ENCODE measurements at places on chromosomes 2 and 18. TPM values are rescaled to one million over a fixed set of nuclear protein-coding genes. Genes with fewer than 3 reads are reported as not detected.

GRCh38 chr2:96485751-96486651 is 19.2 kb downstream of the NEURL3 start:
- peak overlapping the region; percentile 98 for H3K27ac ChIP-seq
- H3K4me3 ChIP-seq, result peak overlapping the region; percentile 93
- H3K27me3 ChIP-seq, result no peaks in the 10 kb centered on the region
- peaks cover 53% of the 10 kb centered on the region for H3K4me1 ChIP-seq

GRCh38 chr2:27728081-27728858 is 43.2 kb upstream of the MRPL33 start:
- H3K27ac ChIP-seq, result no peak overlapping the region
- H3K4me1 ChIP-seq, result peaks cover 15% of the 10 kb centered on the region
- no peaks in the 10 kb centered on the region for H3K36me3 ChIP-seq

GRCh38 chr2:137813176-137813575 is 151.1 kb upstream of the HNMT start:
- H3K27me3 ChIP-seq, result no peaks in the 10 kb centered on the region
- H3K4me3 ChIP-seq, result no peak overlapping the region
- no peak for DNase-seq

DNA sequence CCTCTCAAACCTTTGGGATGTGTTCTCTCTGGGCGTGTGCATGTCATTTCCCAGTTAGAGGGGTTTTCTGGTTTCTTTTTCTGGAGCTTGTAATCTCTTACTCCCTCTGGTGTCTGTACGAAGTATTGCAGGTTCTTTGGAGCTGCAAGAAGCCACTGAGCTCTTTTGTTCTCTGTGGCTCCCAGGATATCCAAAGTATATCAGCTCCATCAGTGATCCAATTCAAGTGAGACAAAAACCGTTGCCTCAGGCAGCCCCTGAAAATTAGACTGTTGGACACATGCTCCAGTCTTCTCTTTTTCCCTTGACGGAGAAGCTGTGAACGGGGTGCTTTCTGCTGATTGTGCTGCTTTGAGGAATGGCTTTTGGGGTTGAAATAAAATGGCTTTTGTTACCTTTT is 59.0 kb upstream of the LDLRAD4 start:
- H3K4me1 ChIP-seq, result peaks cover 3% of the 10 kb centered on the region
- DNase-seq, result peak; percentile 72
- peaks cover 41% of the 10 kb centered on the region for H3K36me3 ChIP-seq
- H3K4me3 ChIP-seq, result no peak overlapping the region
- peaks cover 13% of the 10 kb centered on the region for H3K27me3 ChIP-seq

- DNase-seq, result no peak
- no peaks in the 10 kb centered on the region for H3K36me3 ChIP-seq
- no peak overlapping the region for H3K27ac ChIP-seq
- no peaks in the 10 kb centered on the region for H3K27me3 ChIP-seq
- no peak overlapping the region for H3K4me3 ChIP-seq
Observed at GRCh38 chr2:96140941-96141623, 2.8 kb upstream of the ASTL start.

DNA sequence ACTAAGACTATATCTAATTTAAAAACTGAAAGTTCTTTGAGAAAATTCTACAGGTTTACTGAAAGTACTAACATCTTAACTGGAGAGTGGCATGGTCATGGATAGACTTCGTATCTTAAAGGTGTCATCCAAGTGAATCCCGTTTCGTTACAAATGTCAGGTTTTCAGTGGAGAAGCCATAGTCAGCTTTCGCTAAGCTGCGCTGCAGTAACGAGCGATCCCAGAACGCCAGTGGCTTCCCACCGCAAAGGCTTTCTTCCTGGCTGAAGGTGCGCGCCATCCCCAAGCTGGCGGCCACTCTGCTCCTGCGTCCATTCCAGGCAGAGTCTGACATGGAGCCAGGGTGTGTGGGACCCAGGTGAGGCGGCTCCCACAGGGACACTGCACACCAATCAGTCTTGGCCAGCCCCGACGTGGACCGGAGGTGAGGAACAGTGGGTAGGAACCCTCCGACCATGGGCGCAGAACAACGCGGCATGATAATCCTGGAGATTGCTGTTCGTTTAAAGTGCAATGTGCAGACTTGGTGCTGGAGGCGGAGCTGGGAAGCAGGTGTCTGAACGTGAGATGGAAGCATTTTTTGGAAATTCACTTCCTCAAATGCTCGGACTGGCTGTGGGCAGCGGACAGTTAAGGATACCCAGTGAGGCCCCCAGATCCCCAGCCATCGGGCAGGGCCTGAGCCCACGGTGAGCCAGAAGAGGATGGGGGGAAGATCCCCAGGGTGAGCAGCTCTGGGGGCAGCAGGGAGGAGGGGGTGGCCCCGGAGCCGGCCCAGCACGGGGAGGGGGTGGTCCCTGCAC is 27.8 kb upstream of the KCNG2 start:
- peaks cover 3% of the 10 kb centered on the region for H3K27me3 ChIP-seq
- H3K4me1 ChIP-seq, result peaks cover 3% of the 10 kb centered on the region
- no peak overlapping the region for H3K27ac ChIP-seq
- no peak for DNase-seq
- H3K4me3 ChIP-seq, result no peak overlapping the region

- H3K27ac ChIP-seq, result peak overlapping the region; percentile 92
- no peak for DNase-seq
- H3K36me3 ChIP-seq, result peaks cover 11% of the 10 kb centered on the region
- H3K4me1 ChIP-seq, result peaks cover 26% of the 10 kb centered on the region
Observed at GRCh38 chr2:233853883-233854240, 473 bp downstream of the HJURP start.

- no peak for DNase-seq
- no peak overlapping the region for H3K4me3 ChIP-seq
- H3K27me3 ChIP-seq, result peaks cover 42% of the 10 kb centered on the region
- H3K27ac ChIP-seq, result no peak overlapping the region
Observed at GRCh38 chr2:133885847-133886246, 317.6 kb upstream of the NCKAP5 start.

GRCh38 chr2:197657562-197657961 is 17.8 kb downstream of the RFTN2 start:
- DNase-seq, result no peak
- H3K4me1 ChIP-seq, result no peaks in the 10 kb centered on the region
- no peak overlapping the region for H3K27ac ChIP-seq
- H3K36me3 ChIP-seq, result no peaks in the 10 kb centered on the region
- peaks cover 7% of the 10 kb centered on the region for H3K27me3 ChIP-seq

DNA sequence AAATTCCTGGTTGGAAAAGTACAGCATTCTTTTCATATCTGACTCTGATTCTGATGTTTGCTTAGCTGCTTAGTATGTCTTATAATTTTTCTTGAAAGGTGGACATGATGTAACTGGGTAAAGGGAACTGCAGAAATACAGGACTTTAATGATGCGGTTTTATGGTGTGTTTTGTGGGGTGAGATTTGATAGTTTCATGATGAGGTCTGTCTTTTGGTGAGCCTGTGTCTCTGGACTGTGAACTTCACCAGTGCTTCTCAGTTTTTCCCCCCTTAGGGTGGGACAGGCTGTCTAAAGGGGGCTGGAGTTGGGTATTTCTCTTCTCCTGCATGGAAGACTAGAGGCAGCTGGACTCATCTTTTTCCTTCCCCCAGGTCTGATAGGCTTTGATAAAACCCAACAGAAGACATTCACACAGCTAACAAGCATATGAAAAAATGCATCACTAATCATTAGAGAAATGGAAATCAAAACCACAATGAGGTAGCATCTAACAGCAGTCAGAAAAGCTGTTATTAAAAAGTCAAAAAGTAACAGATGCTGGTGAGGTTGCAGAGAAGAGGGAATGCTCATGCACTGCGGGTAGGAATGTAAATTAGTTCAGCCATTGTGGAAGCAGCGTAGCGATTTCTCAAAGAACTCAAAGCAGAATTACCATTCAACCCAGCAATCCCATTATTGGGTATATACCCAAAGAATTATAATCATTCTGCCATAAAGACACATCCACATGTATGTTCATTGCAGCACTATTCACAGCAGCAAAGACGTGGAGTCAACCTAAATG is 77.6 kb downstream of the EPC2 start:
- H3K27ac ChIP-seq, result peak overlapping the region; percentile 22
- no peak overlapping the region for H3K4me3 ChIP-seq
- peaks cover 75% of the 10 kb centered on the region for H3K4me1 ChIP-seq
- DNase-seq, result no peak
- no peaks in the 10 kb centered on the region for H3K27me3 ChIP-seq
- H3K36me3 ChIP-seq, result peaks cover 11% of the 10 kb centered on the region

DNA sequence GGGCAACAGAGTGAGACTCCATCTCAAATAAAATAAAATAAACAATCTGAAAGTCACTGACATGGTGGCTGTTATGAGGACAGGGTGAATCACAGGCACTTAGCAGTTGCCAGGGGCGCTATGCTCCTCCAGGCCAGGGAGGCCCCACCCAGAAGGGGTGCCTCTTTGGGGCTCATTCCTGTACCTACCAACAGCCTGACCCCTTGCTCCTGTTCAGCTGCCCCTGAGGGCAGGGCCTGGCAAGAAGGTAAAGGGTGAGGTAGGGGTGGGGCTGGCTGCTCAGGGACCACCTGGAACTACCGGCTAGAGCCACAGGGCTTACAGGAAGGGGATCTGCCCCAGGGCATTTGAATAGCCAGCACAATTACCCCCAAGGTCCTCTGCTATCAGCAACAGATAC is 60.3 kb downstream of the INPP5D start:
- H3K4me1 ChIP-seq, result peaks cover 55% of the 10 kb centered on the region
- peaks cover 18% of the 10 kb centered on the region for H3K36me3 ChIP-seq

- H3K4me1 ChIP-seq, result peaks cover 29% of the 10 kb centered on the region
- H3K4me3 ChIP-seq, result peak overlapping the region; percentile 99
- H3K36me3 ChIP-seq, result peaks cover 4% of the 10 kb centered on the region
- H3K27me3 ChIP-seq, result peaks cover 3% of the 10 kb centered on the region
Observed at GRCh38 chr2:159902722-159903121, 104.7 kb upstream of the CD302 start.

- H3K27me3 ChIP-seq, result no peaks in the 10 kb centered on the region
- H3K27ac ChIP-seq, result peak overlapping the region; percentile 90
- DNase-seq, result no peak
- H3K4me1 ChIP-seq, result peaks cover 62% of the 10 kb centered on the region
- peak overlapping the region; percentile 65 for H3K4me3 ChIP-seq
Observed at GRCh38 chr2:168211664-168212163, 35.7 kb downstream of the STK39 start.

DNA sequence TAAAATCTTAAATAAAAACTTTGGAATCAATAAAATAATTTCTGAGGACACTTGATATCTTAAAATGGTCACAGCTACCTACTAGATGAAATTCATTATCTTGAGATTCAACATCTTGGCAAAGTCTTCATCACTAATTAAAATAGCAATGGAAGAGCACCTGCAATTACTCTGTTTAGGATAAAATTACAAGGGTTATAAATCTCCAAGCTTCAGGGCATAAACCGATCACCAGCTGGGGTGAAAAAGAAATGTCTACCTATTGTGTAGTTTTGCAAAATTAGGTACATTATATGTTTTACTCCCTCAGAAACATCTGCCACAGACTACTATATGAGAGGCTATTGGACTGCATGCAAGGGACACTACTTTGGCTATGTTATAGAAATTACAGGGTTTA is 327.1 kb downstream of the CCDC178 start:
- no peaks in the 10 kb centered on the region for H3K27me3 ChIP-seq
- H3K27ac ChIP-seq, result no peak overlapping the region
- no peaks in the 10 kb centered on the region for H3K4me1 ChIP-seq
- DNase-seq, result no peak
- H3K36me3 ChIP-seq, result no peaks in the 10 kb centered on the region

GRCh38 chr2:159084384-159085370 is 116.2 kb downstream of the TANC1 start:
- peaks cover 4% of the 10 kb centered on the region for H3K4me1 ChIP-seq
- H3K27me3 ChIP-seq, result no peaks in the 10 kb centered on the region
- no peak overlapping the region for H3K4me3 ChIP-seq
- no peaks in the 10 kb centered on the region for H3K36me3 ChIP-seq
- no peak overlapping the region for H3K27ac ChIP-seq
- no peak for DNase-seq

- H3K4me1 ChIP-seq, result no peaks in the 10 kb centered on the region
- H3K36me3 ChIP-seq, result no peaks in the 10 kb centered on the region
- no peak for DNase-seq
- H3K27me3 ChIP-seq, result no peaks in the 10 kb centered on the region
- H3K4me3 ChIP-seq, result no peak overlapping the region
Observed at GRCh38 chr2:138658187-138658894, 121.8 kb downstream of the NXPH2 start.

GRCh38 chr18:59971871-59972428 is 72.2 kb downstream of the PMAIP1 start:
- no peak overlapping the region for H3K4me3 ChIP-seq
- DNase-seq, result no peak
- H3K36me3 ChIP-seq, result peaks cover 7% of the 10 kb centered on the region
- H3K4me1 ChIP-seq, result peaks cover 8% of the 10 kb centered on the region

DNA sequence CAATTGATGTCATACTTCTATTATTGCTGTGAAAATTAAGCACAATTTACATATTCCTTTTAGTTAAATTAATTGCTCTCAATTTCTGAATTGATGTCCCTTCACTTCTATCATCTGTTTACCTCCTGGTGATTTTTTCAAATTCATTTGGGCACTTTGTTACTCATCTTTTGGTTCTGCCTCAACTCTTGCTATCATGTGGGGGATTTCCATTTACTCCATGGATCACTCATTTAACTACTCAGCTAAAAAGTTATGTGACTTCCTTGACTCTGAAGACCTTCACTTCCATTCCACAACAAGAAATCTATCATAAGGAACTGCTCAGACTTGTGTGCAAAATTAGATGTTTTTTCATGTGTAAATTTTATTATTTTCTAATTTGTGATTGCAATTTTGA is 126.2 kb downstream of the EHBP1 start:
- H3K27me3 ChIP-seq, result no peaks in the 10 kb centered on the region
- DNase-seq, result no peak
- no peak overlapping the region for H3K27ac ChIP-seq
- H3K4me1 ChIP-seq, result peaks cover 6% of the 10 kb centered on the region

GRCh38 chr2:135744760-135745314 is 3.2 kb downstream of the UBXN4 start:
- DNase-seq, result no peak
- H3K27me3 ChIP-seq, result no peaks in the 10 kb centered on the region
- peak overlapping the region; percentile 98 for H3K27ac ChIP-seq
- H3K4me1 ChIP-seq, result peaks cover 35% of the 10 kb centered on the region
- peaks cover 32% of the 10 kb centered on the region for H3K36me3 ChIP-seq

- peaks cover 82% of the 10 kb centered on the region for H3K4me1 ChIP-seq
- H3K36me3 ChIP-seq, result no peaks in the 10 kb centered on the region
- DNase-seq, result no peak
- H3K27me3 ChIP-seq, result no peaks in the 10 kb centered on the region
- peak overlapping the region; percentile 94 for H3K27ac ChIP-seq
Observed at GRCh38 chr2:54575379-54575888, 119.3 kb downstream of the SPTBN1 start.

GRCh38 chr2:99928470-99929053 is 213.8 kb downstream of the AFF3 start:
- peaks cover 5% of the 10 kb centered on the region for H3K27me3 ChIP-seq
- H3K27ac ChIP-seq, result no peak overlapping the region
- DNase-seq, result no peak
- H3K4me3 ChIP-seq, result no peak overlapping the region
- no peaks in the 10 kb centered on the region for H3K4me1 ChIP-seq
- no peaks in the 10 kb centered on the region for H3K36me3 ChIP-seq

Gene PNKD
- total RNA-seq, result 20.6 TPM

Gene AAMP
- 104 TPM for total RNA-seq

Gene TTN
- 2.1 TPM for total RNA-seq

Gene GAL3ST2
- total RNA-seq, result 2.8 TPM

Gene QPCT
- total RNA-seq, result 0.33 TPM

Gene UGT1A4
- total RNA-seq, result not detected

Gene ANO7
- 7.1 TPM for total RNA-seq

Gene PCARE
- not detected for total RNA-seq

Gene ICOS
- 68.8 TPM for total RNA-seq

Gene HOXD1
- total RNA-seq, result not detected

Gene STPG4
- not detected for total RNA-seq

All from natural killer cell treated with Interleukin-12 subunit alpha and Interleukin-12 subunit beta and Interleukin-15 and Interleukin-18, amount 100 ng/mL, for 72 hours (primary cell).